ENCODE measurements at places on chromosomes 7 and 10.
A peak's percentile ranks its signal among the peaks of the same experiment; 100 is the strongest.

- no peak for DNase-seq
Observed at GRCh38 chr10:3178042-3178441, 5.5 kb upstream of the PITRM1 start.

- DNase-seq = no peak
Observed at GRCh38 chr7:100435401-100436304, 644 bp downstream of the PPP1R35 start.

- DNase-seq = no peak
Observed at GRCh38 chr7:97019710-97020225, 4.9 kb downstream of the DLX5 start.

DNA sequence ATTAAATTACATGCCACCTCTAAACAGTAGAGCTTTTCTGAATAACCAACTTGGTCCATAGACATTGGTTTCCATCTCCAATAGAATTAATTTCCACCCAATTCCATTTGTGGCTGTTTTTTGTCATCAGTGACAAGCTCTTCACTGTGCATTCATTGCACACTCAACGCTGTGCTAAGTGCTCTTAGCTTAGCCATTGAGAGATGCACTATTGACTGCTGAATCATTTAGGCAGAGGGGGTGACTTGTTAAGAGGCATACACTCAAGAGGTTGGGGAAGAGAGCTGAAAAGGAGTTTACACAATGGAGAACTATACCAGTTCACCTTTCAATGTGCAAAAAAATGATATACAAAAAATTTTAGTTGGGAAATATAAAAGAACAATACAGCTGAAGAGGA lies 31.9 kb upstream of the CBLL1 start:
- no peak for DNase-seq

GRCh38 chr10:114400091-114400490 lies 4.2 kb downstream of the AFAP1L2 start:
- no peak for DNase-seq

- DNase-seq = no peak
Observed at GRCh38 chr10:103394180-103394579, 2.1 kb downstream of the ATP5MK start.

DNA sequence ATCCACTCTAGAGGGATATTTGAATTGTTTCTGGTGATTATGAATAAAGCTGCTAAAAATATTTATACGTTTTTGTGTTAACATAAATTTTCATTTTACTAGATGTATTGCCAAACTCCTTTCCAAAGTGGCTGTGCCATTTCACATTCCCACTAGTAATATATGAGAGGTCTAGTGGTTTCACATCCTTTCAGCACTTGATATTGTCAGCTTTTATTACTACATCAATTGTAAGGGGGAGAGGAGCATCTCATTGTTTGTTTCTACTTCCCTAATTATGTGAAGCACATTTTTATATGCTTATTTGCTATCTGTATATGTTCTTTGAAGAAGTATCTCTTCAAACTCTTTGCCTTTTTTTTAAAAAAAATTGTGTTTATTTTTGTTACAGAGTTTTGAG lies 184.5 kb downstream of the ADK start:
- peak; percentile 15 for DNase-seq

DNA sequence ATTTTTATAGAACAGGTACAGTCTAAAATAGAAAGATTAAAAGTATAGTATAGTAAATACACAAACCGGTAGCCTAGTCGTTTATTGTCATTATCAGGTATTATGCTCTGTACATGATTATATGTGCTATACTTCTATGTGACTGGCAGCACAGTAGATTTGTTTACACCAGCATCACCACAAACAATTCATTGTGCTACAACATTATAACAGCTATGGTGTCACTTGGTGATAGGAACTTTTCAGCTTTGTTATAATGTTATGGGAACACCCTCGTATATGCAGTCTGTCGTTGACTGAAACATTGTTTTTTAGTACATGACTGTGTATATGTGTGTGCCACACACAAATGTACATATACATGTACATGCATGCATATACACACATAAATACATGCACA lies 19.1 kb downstream of the ZNF365 start:
- no peak for DNase-seq

DNA sequence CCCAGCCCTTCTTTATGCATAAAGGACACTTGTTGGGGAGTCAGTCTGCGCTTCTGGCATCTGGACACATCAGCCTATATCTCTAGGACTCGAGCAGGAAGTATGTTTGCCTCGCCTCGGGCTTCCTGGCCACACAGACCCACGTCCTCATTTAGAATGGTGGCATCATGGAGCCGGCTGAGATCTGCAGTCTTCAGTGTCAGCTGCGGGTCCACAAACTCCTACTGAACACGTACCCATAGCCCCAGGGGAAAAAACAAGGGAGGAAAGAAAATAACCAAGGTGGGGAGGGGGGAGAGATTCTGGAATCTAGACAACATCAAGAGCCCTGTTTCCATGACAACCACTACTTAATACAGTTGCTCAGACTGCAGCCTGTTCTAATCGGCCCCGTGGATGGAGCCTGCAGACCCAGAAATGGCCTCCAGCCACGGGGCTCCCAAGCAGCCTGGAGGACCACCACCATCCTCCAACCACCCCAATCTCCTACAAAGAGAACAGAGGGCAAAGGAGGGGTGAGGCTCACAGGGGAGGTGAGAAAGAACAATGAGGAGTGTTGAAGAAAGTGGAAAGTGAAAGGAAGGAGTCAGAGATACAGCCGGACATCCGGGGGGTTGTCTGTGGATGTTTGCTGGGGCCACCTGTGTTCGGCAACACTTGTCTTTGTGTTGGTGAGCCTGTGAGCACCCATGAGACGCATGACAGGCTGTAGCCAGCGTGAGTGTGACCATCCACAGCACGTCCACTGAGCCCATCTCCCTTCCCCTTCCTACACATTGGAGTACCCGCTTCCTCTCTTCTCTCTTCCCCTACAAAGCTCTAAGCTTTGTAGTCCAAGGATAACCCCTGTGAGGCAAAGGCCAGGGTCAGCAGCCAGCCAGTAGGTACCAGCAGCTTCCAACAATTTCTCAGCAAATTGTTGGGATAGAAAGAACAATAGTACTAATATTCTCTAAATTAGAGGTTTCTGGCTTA lies 141.0 kb downstream of the PLXNA4 start:
- DNase-seq = no peak

DNA sequence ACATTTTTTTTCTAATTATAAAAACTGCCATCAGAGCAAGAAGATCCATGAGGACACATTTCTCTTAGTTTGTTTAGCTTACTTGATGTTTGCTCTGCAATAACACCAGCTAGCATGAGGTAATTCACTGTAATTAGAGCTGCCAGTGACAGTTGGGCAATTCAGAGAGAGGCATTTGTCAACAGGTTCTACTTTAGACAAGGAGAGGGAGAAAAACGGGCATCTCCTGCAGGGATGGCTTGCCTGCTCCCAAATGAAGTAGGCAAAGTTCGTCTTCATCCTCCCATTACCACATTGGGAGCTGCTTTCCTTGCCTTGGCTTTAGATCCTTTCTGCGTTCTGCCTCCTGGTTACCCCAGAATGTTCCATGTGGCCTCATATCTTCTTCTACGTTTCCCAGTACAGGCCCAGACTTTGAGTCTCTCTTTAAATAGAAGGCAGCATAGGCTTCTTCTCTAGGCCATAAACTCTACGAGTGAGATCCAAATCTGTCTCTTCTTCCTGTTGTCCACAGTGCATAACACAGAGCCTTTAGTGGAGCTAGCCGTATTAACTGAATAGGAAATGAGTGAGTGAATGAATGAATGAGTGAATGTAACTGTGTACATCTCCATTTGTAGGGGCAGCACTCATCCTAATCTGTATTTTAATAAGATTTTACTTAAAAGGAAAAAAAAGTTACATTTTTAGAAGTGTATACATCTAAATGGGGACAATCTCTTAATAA lies 21.2 kb downstream of the ASB15 start:
- no peak for DNase-seq

- no peak for DNase-seq
Observed at GRCh38 chr10:28873540-28873939, 196.2 kb downstream of the BAMBI start.

GRCh38 chr10:92464364-92464763 lies 109.5 kb downstream of the IDE start:
- no peak for DNase-seq
